ENCODE measurements at places on chromosomes 3 and 15. TPM values are rescaled to one million over a fixed set of nuclear protein-coding genes. Genes with fewer than 3 reads are reported as not detected.

DNA sequence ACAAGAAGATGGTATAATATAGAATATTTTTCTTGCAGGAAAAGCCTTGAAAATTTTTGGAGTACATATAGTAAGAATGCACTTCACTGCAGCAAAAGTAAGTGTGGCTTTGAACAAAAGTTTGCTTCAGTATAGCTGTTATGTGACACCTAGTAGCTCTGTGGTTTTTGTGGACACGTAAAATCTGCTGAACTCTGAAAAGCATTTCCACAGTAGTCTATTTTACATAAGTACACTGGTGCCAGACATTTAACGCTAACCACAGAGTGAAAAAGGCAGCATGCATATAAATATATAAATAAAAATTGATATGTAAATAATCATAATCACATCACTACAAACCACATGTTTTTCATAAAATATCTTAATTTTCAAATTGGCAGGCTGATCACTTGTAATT lies 39.8 kb downstream of the CGGBP1 start:
- no peaks in the 10 kb centered on the region for H3K27me3 ChIP-seq
- H3K36me3 ChIP-seq, result no peaks in the 10 kb centered on the region
- no peak overlapping the region for H3K4me3 ChIP-seq
- no peak for DNase-seq
- H3K4me1 ChIP-seq, result no peaks in the 10 kb centered on the region

DNA sequence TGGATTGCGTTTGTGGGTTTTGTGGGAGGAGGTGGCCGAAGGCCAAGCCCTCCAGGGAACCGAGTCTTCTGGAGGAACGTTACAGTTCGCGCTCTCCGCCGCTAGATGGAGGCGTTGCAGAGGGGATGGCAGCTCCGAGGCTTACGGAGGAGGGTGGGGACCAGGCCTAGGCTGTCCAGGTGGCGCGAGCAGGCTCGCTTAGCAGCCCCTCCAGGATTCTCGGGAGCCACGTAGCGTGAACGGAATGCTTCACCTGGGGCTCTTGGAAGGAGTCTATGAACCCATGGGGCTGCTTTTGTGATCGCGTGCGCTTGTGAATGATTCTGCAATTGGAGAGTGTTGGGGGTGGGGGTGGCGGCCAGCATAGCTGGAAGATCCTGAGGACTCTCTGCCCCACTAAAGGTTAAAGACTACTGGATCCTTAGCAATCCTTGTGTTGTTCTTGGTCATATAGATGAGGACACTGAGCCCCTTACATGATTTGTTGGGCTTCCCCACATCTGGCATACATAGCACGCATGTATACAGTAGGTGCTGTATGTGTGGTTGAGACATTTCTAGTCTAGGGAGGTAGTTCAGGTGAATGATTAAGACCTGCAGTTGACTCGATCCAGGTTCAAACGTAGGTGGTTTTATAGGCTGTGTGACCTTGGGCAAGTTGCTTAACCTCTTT lies 25.7 kb downstream of the FAM3D start:
- no peak overlapping the region for H3K4me3 ChIP-seq
- no peaks in the 10 kb centered on the region for H3K36me3 ChIP-seq
- no peak overlapping the region for H3K27ac ChIP-seq
- no peaks in the 10 kb centered on the region for H3K27me3 ChIP-seq

DNA sequence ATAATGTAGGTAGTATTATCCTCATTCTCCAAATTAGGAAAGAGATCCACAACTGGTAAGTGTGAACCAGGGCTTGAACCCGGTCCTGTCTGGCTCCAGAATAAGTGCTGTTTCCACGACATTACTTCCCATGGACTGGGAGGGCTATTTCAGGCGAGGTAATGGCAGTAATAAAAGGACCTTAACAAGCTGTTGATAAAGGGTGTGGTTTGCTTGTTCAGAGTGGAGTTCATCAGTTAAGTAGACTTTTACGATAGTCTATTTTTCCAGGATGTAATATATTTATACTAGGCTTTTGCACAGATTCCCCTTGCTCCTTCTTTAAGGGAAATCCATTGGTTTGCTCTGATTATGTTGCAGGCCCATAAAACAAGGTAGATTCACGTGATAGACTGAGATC lies 88.4 kb upstream of the TNFAIP8L3 start:
- H3K4me1 ChIP-seq, result no peaks in the 10 kb centered on the region
- H3K36me3 ChIP-seq, result no peaks in the 10 kb centered on the region
- H3K27me3 ChIP-seq, result no peaks in the 10 kb centered on the region
- no peak overlapping the region for H3K4me3 ChIP-seq
- DNase-seq, result no peak
- no peak overlapping the region for H3K27ac ChIP-seq

GRCh38 chr3:72587282-72587681 lies 261.0 kb downstream of the SHQ1 start:
- no peak for DNase-seq
- H3K36me3 ChIP-seq, result no peaks in the 10 kb centered on the region
- H3K4me1 ChIP-seq, result no peaks in the 10 kb centered on the region
- H3K27me3 ChIP-seq, result no peaks in the 10 kb centered on the region
- no peak overlapping the region for H3K27ac ChIP-seq

DNA sequence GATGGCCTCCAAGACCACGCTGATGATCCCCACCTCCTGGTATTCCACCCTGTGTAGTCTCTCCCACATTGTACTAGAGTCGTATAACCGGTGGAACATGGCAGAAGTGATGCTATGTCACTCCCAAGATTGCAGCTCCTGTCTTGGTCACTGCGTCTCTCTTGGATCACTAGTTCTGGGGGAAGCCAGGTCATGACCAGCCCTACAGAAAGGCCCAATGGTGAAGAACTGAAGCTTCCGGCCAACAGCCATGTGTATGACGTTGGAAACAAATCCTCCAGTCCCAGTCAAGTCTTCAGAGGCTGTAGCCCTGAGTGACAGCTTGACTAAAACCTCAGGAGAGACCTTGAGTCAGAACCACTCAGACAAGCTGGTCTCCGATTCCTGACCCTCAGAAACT lies 61.9 kb upstream of the FNDC3B start:
- no peaks in the 10 kb centered on the region for H3K27me3 ChIP-seq
- no peaks in the 10 kb centered on the region for H3K36me3 ChIP-seq
- peaks cover 8% of the 10 kb centered on the region for H3K4me1 ChIP-seq
- peak overlapping the region; percentile 82 for H3K27ac ChIP-seq
- no peak overlapping the region for H3K4me3 ChIP-seq
- no peak for DNase-seq

DNA sequence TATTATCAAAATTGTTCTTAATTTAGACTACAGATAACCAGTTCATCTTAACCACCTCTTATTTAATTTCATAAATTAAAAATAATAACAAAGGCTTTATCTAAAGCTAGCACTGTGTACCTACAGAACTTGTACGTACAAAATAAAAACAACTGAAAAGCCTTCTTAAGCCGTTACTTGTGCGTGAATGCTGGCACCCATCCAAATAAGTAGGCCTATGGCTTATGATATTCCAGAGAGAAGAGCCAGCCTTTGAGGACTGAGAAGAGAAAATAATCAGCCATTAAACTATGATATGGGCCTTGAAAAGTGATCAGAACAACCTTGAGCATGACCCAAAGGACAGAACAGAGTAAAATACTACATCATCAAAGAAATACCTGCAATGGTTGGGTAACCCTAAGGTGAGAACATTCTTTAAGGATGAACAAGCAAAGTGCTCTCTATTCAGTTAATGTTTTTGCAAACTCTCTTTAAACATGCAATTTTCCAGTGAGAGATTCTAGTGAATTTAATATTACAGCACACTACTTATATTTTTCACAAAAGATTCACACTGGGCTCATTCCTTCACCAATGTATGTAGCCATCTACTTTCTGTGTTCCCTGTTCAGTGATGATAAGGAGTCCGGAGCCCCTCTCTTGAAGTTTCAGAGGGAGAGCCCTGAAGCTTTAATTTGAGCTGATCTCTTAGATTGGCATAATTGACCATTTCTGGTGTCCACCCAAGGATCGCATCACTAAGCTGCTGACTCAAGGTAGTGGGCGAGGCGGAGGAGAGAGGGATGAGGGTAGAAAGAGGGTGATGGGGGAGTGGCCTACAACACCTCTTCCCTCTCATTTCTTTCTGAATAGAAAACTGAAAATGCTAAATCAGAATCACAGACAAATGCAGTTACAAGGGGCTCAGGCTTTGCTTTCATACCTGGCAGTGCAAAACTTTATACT lies 7.7 kb upstream of the ACTC1 start:
- H3K27ac ChIP-seq, result no peak overlapping the region
- no peaks in the 10 kb centered on the region for H3K4me1 ChIP-seq
- no peak for DNase-seq
- H3K27me3 ChIP-seq, result peaks cover 27% of the 10 kb centered on the region
- H3K4me3 ChIP-seq, result no peak overlapping the region
- no peaks in the 10 kb centered on the region for H3K36me3 ChIP-seq

GRCh38 chr15:85693277-85693676 lies 101.4 kb downstream of the KLHL25 start:
- no peak for DNase-seq
- H3K27me3 ChIP-seq, result no peaks in the 10 kb centered on the region
- H3K4me1 ChIP-seq, result peaks cover 53% of the 10 kb centered on the region

GRCh38 chr3:184802150-184802549 lies 9.8 kb upstream of the VPS8 start:
- no peak for DNase-seq
- H3K27me3 ChIP-seq, result no peaks in the 10 kb centered on the region
- H3K27ac ChIP-seq, result no peak overlapping the region
- H3K4me3 ChIP-seq, result no peak overlapping the region
- H3K36me3 ChIP-seq, result no peaks in the 10 kb centered on the region

DNA sequence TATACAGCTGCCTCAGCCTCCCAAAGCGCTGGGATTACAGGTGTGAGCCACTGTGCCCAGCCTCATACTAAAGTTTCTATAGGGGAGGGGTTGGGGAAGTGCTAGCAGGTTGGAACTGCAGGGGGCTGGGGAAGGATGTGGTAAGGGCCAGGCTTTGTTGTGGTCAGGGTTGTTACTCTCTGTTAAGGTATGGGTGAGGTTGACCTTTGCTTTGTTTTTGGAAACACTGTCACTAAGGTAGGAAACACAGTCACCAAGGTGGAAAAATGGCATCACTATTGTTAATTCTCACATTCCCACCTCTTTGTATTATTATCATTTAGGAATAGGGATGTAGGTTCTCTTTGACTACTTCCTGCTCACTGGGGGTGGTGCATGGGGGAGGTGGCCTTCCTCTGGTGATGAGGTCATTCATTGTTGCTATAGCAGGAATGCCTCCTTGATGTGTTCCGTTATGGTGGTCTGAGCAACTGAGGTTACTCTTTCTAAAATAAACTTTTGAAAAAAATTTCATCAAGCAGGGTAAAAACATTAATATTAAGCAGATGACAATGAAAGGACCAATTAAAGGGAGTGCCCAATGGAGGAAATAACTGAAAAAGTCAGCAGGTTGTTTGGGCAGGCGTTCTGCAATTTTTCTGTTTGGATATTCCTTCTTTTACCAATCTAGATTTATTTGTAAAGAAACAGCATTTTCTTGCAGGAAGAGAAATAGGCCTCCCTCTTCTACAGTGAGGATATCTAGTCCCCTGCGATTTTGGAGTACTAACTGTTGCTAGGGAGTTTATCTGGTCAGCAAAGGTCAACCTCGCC lies 150.5 kb downstream of the WDR76 start:
- H3K36me3 ChIP-seq, result no peaks in the 10 kb centered on the region
- no peak for DNase-seq
- H3K27ac ChIP-seq, result no peak overlapping the region
- H3K27me3 ChIP-seq, result peaks cover 5% of the 10 kb centered on the region

- H3K4me3 ChIP-seq, result no peak overlapping the region
- H3K27ac ChIP-seq, result no peak overlapping the region
- H3K36me3 ChIP-seq, result peaks cover 7% of the 10 kb centered on the region
- no peaks in the 10 kb centered on the region for H3K27me3 ChIP-seq
- H3K4me1 ChIP-seq, result no peaks in the 10 kb centered on the region
Measured at GRCh38 chr3:186318135-186318534, 43.9 kb downstream of the DGKG start.

DNA sequence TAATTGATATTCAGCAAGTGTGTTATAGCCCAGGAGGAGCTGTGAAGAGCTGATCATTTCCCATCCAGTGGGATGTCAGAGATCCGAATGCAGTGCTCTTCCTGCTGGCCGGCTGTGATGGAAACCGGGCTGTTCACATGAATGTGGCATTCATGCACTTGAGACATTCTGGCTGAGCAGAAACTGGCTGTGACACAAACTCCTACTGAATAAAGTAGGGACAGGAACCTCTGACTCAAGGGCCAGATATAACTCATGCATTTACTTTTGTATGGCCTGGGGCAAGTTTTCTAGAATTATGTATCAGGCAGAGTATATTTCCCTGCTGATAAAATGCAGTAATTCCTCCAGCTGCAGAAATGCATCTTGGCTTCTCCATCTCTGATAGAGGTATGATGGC lies 83.4 kb upstream of the FAM3D start:
- H3K27me3 ChIP-seq, result no peaks in the 10 kb centered on the region
- H3K4me1 ChIP-seq, result no peaks in the 10 kb centered on the region
- H3K27ac ChIP-seq, result no peak overlapping the region
- no peaks in the 10 kb centered on the region for H3K36me3 ChIP-seq

DNA sequence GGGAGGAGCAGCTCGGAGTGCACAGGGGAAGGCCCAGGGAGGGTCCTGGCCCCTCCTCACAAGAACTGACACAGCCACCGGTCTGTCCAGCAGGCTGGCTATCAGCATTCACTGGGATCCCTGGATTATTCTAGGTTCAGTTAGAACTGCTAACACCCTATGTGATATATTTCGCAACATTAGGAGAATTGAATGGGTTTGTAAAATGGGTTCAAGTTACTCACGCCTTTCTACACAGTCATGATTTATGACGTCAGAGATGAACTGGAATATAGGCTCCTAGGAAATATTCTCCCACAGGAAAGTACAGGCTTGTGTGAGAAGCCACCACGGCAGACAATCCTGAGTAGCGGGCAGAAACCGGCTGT lies 969 bp upstream of the BSN start:
- no peaks in the 10 kb centered on the region for H3K27me3 ChIP-seq
- H3K27ac ChIP-seq, result no peak overlapping the region
- H3K4me3 ChIP-seq, result peak overlapping the region; percentile 61
- H3K4me1 ChIP-seq, result peaks cover 8% of the 10 kb centered on the region
- H3K36me3 ChIP-seq, result no peaks in the 10 kb centered on the region

DNA sequence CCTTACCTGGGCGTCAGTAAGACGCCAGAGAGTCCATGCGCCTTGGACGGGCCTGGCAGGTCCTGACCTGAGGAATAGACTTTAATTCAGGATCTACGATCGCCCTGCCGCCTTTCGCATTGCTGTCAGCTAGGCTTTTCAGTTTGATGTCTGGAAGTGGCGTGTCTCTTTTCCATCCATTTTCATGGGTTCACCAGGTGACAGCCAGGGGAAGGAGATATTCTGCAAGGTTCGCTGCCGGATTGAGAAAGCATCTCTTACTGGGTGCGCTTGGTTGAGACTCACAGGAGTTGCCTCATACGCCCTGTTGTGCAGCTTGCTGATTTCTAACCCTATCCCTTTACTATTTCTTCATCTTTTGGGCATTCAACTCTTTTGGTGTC lies 7.4 kb downstream of the EPHA3 start:
- DNase-seq, result no peak
- H3K4me1 ChIP-seq, result no peaks in the 10 kb centered on the region
- H3K27ac ChIP-seq, result no peak overlapping the region
- H3K4me3 ChIP-seq, result peak overlapping the region; percentile 27

GRCh38 chr15:93948726-93949125 lies 282.6 kb upstream of the MCTP2 start:
- no peaks in the 10 kb centered on the region for H3K4me1 ChIP-seq
- no peaks in the 10 kb centered on the region for H3K27me3 ChIP-seq
- no peaks in the 10 kb centered on the region for H3K36me3 ChIP-seq
- H3K4me3 ChIP-seq, result no peak overlapping the region
- no peak for DNase-seq

GRCh38 chr3:144810160-144810559 lies 838.5 kb downstream of the DIPK2A start:
- no peak for DNase-seq
- no peak overlapping the region for H3K4me3 ChIP-seq
- H3K4me1 ChIP-seq, result no peaks in the 10 kb centered on the region
- H3K36me3 ChIP-seq, result no peaks in the 10 kb centered on the region
- H3K27ac ChIP-seq, result no peak overlapping the region
- no peaks in the 10 kb centered on the region for H3K27me3 ChIP-seq

Gene FHIT
- 10.1 TPM for polyA plus RNA-seq

Gene SV2B
- 1.9 TPM for polyA plus RNA-seq

Gene ALS2CL
- polyA plus RNA-seq, result 11.3 TPM

Gene CCR1
- polyA plus RNA-seq, result 6.1 TPM
